ENCODE measurements at places on chromosomes 7 and 10.

DNA sequence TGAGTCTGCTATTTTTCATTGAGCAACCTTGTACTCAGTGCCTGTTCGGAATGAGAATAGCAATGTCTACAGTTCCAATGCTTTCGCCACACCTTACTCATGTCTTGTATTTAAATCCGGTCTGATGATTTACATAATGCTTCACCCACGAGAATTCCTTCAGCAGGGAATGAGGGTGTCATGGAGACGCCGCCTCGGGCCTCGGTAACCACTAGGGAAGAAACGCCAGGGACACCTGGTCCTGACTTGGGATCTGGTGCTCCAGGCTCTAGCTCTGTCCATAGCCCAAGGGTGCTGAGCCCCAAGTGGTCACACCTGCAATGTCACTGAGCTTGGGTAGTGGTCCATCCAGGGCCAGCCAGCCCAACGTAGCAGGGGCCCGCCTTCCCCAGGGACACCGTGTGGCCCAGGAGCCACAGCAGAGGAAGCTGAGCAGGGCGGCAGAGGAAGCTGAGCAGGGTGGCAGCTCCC lies 37.4 kb downstream of the PRKAG2 start:
- DNase-seq: no peak

GRCh38 chr7:114426824-114427223 lies 12.2 kb downstream of the FOXP2 start:
- no peak for DNase-seq

GRCh38 chr10:86536294-86536861 lies 14.8 kb upstream of the WAPL start:
- no peak for DNase-seq

- DNase-seq: no peak
Observed at GRCh38 chr10:3350205-3350604, 177.6 kb upstream of the PITRM1 start.

Measured in NCI-H1105 (cell line).